ENCODE measurements at places on chromosomes 11 and 22. TPM values are rescaled to one million over a fixed set of nuclear protein-coding genes. Genes with fewer than 3 reads are reported as not detected.

- no peak for DNase-seq
- H3K27ac ChIP-seq = no peak overlapping the region
- no peaks in the 10 kb centered on the region for H3K4me1 ChIP-seq
Measured at GRCh38 chr11:69287968-69288882, 5.7 kb upstream of the MYEOV start.

DNA sequence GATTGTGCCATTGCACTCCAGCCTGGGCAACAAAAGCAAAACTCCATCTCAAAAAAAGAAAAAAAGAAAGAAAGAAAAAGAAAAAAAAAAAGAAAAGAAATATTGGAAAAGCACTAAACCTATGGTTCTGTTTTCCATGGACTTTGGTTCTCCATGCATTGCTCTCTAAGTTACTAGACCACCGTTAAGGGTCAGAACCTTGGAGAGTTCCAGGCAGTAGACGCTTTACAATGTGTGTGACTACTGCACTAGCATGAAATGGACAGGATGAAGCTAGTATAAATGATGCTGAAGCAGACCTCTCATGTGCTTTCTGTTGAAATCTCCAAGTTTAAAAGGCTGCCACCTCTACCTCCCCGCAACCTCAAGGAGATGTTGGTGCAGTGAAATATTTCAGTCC lies 63.5 kb downstream of the SIK2 start:
- no peak for DNase-seq
- no peaks in the 10 kb centered on the region for H3K36me3 ChIP-seq
- no peak overlapping the region for H3K27ac ChIP-seq
- H3K4me3 ChIP-seq = no peak overlapping the region

DNA sequence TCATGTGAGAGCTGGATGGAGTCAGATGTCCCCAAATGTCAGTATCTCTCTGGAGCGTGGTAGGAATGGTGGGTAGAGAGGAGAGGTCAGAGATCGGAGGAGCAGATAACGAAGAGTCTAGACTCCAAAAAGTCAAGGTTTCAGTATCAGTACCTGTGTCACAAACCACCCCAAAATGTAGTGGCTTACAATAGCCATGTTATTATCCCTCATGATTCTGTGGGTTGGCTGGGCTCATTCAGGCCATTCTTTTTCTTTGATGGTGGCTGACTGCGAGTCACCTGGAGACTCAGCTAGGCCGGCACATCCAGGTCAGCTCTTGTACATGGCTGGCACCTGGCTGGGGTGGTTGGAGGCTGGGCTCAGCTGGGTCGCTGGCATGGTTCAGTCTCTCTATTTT lies 7.3 kb upstream of the SSTR3 start:
- no peaks in the 10 kb centered on the region for H3K27me3 ChIP-seq
- no peak overlapping the region for H3K27ac ChIP-seq
- DNase-seq = no peak
- H3K36me3 ChIP-seq = no peaks in the 10 kb centered on the region
- no peaks in the 10 kb centered on the region for H3K4me1 ChIP-seq

- no peaks in the 10 kb centered on the region for H3K36me3 ChIP-seq
- H3K4me3 ChIP-seq = peak overlapping the region; percentile 63
- DNase-seq = no peak
- H3K4me1 ChIP-seq = peaks cover 5% of the 10 kb centered on the region
- peak overlapping the region; percentile 58 for H3K27ac ChIP-seq
Measured at GRCh38 chr11:65355013-65355775, 643 bp downstream of the TIGD3 start.

GRCh38 chr11:208181-208916 lies 841 bp downstream of the RIC8A start:
- H3K27me3 ChIP-seq = no peaks in the 10 kb centered on the region
- H3K36me3 ChIP-seq = peaks cover 5% of the 10 kb centered on the region
- peak; percentile 62 for DNase-seq

- H3K27me3 ChIP-seq = no peaks in the 10 kb centered on the region
- H3K27ac ChIP-seq = peak within 1 kb of the TSS; percentile 89
- H3K4me1 ChIP-seq = peaks cover 5% of the 10 kb centered on the region
- peaks cover 5% of the 10 kb centered on the region for H3K36me3 ChIP-seq
- DNase-seq = peak; percentile 100
- H3K4me3 ChIP-seq = peak within 1 kb of the TSS; percentile 96
Measured at GRCh38 chr11:62645946-62646824, at the start of gene GANAB. Gene GANAB, minus strand, starts transcription at chr11:62646613. Its CDS starts 14 bp downstream, at chr11:62646599.

GRCh38 chr22:41222846-41223507 lies 17.8 kb downstream of the CHADL start:
- no peaks in the 10 kb centered on the region for H3K4me1 ChIP-seq
- H3K27me3 ChIP-seq = no peaks in the 10 kb centered on the region
- DNase-seq = no peak
- no peak overlapping the region for H3K4me3 ChIP-seq
- H3K36me3 ChIP-seq = peaks cover 8% of the 10 kb centered on the region

DNA sequence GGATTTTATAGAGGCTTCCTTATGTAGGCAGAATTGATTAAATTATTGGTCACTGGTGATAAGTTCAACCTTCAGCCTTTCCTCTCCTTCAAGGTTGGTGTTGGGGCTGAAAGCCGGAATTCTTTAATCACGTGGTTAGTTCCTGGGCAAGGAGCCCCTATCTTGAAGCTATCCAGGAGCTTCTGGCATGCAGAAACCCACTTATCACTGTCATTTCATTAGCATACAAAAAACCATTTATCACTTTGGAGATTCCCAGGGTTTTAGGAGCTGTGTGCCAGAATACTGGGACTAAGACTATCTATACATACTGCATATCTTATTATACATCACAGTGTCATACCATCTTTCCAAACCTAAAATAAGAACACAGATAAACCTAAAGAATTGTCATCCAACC lies 18.5 kb upstream of the MED17 start:
- no peak overlapping the region for H3K4me3 ChIP-seq
- no peaks in the 10 kb centered on the region for H3K27me3 ChIP-seq
- no peaks in the 10 kb centered on the region for H3K36me3 ChIP-seq
- DNase-seq = no peak
- no peak overlapping the region for H3K27ac ChIP-seq
- no peaks in the 10 kb centered on the region for H3K4me1 ChIP-seq

The CECR2 gene
- total RNA-seq = 0.66 TPM

The ISX gene
- under 0.01 TPM for total RNA-seq

The NLRP10 gene
- total RNA-seq = not detected

Measured in breast epithelium (tissue), 4 donors.